Adrenal gland (tissue), 19 donors: ENCODE measurements at places on chromosomes 1 and 21.

- DNase-seq, result peak; percentile 11
Observed at GRCh38 chr1:245148069-245148468, 6.7 kb upstream of the KIF26B start.

- DNase-seq, result peak; percentile 6
Observed at GRCh38 chr1:903305-903704, 20.4 kb upstream of the SAMD11 start.

- DNase-seq, result no peak
Observed at GRCh38 chr1:44985747-44986359, 542 bp downstream of the EIF2B3 start.

DNA sequence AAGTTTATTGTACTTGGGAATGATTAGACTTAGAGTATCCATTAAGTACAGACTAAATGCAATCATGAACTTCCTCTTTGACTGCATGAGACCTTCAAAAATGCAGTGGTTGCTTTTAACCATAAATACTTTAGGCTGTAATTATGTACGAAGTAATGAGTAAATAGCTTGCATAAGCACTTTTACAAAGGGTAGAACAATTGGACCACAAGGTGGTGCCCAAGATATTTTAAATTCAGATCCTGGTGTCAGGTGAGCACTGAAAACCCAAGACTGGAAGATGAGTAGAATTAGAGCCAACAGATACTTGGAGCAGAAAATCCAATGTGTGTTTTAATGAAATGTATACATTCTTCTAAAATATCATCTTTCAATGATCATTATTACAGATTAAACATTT lies 43.4 kb upstream of the RHOU start:
- peak; percentile 21 for DNase-seq

GRCh38 chr1:38308780-38309179 lies 262.2 kb upstream of the POU3F1 start:
- DNase-seq, result no peak
